ENCODE measurements at places on chromosomes 5 and 9.
A peak's percentile ranks its signal among the peaks of the same experiment; 100 is the strongest.

DNA sequence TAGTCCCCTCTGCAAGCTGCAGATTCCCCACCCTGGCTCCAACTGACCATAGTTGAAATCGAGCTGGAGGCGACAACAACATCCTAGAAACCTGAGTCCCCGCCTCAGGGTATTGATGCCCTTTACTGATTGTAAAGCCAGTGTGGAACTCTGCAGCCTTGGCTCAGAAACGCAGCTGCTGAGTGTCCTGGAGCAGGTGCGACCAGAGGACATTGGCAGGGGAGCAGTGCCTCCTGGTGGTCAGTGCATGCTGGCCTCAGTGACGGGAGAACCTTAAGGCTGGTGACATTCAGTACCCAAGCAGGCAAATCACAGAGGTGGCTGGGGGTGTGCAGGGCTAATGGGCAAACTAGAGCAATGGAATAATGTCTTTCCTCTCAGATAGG lies 20.4 kb upstream of the ZNF354B start:
- peak; percentile 85 for DNase-seq

DNA sequence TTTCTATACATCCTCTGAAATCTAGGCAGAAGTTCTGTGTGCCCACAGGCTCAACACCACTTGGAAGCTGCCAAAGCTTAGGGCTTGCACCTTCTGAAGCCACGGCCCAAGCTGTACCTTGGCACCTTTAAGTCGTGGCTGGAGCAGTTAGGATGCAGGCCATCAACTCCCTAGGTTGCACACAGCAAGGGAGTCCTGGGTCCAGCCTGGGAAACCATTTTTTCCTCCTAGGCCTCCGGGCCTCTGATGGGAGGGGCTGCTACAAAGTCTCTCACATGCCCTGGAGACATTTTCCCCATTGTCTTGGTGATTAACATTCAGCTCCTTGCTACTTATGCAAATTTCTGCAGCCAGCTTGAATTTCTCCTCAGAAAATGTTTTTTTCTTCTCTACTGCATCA lies 15.5 kb upstream of the PLK2 start:
- no peak for DNase-seq

GRCh38 chr5:16518606-16519005 lies 53.0 kb upstream of the ZNF622 start:
- no peak for DNase-seq

DNA sequence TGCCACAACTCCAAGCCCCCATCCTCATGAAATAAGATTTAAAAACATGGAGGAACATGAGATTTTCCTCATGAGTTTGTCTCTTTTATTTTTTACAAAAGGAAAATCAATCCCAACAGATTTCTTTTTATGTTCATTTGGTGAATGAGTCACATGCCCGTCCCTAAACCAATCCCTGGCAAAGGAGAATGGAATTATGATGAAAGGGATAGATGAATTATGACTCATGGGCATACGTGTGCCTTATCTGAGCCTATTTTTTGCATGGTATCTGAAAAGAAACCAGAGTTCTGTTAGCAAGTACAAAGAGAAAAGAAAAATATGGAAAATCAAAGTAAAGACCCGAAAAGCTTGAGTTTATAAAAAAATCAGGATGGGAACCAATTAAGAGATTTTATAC lies 267.5 kb upstream of the TMEM161B start:
- no peak for DNase-seq

- DNase-seq, result no peak
Observed at GRCh38 chr5:59066367-59067163, 483.7 kb downstream of the RAB3C start.

GRCh38 chr5:36614657-36615308 lies 8.4 kb downstream of the SLC1A3 start:
- DNase-seq, result no peak

DNA sequence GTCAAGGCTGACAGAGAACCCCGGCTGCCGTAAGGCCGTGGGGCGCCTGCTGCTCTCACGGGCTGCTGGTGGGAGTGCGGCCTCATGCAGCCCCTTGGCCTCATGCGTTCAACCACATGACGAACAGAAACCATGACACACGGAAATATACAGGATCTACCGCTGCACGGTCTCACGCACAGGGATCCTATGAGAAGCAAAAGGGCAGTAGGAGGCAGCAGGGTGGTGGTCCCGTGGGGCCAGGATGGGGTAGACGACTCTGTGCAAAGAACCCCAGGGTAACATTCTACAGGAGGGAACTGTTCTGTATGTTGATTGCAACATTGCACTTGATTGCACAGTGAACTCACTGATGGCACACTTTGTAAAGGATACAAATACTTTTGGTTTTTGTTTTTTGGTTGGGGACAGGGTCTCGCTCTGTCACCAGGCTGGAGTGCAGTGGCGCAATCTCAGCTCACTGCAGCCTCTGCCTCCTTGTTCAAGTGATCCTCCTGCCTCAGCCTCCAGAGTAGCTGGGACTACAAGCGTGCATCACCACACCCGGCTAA lies 51.6 kb downstream of the NACC2 start:
- no peak for DNase-seq
